Caco-2 (cell line): ENCODE measurements at places on chromosomes 1 and 21. TPM values are rescaled to one million over a fixed set of nuclear protein-coding genes. Genes with fewer than 3 reads are reported as not detected.

GRCh38 chr1:198929961-198930599 is 291.2 kb downstream of the PTPRC start:
- no peak for DNase-seq

DNA sequence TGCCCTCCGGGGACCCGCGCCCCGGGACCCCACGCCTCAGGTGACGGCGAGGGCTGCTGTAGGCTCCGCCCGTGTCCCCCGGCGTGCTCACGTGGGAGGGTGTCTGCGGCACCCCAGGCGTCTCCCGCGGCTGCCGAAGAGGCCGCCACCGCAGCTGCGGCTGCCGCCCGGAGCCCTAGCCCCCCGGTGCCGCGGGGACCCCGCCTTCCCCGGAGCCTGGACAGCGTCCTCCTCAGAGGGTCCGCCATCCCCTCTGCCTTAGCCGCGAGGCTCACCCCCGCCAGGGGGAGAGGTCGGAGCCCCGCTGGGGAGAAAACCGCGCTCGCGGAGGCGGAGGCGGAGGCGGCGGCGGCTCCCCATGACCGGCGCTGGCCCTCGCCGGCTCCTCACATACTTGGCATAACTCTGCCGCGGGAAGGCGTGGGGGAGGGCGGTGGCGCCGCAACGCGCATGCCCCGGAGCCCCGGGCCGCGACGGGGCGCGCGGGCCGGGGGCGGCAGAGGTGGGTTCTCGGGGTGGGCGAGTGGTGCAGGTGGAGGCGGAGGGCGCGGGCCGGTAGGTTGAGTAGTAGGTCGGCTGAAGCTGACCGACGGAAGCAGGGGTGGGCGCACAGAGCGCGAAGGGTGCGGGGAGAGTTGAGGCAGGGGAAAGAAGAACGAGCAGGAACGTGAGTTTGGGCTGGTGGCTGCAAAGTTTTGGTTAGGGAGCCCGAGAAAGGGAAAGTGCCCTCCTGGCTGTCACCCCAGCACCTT is 700 bp upstream of the SYDE2 start:
- DNase-seq, result peak; percentile 86

- DNase-seq, result no peak
These were observed 244.3 kb upstream of the NRIP1 start for GRCh38 chr21:15309022-15309590.

BMP8A gene
- 3.2 and 3.6 TPM in 2 replicates for total RNA-seq

DNA sequence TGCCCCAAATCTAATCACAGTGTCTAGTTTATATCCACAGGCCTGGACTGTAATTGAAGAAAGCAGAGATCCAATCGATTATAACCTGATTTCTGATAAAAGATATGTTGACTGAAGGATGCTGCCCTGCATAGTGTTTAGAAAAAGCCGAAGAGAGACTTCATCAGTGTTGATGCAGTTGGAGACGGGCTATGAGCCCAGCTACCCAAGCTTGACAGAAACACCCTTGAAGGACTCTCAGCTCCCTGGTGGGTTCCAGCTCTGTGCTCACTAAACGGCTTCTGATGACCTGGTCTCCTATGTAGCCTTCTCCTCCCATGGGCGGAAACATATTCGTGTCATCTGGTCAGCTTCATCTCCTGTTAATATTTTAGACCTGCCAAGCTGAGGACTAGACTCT is 10.2 kb downstream of the FAM89A start:
- no peak for DNase-seq

ACTL8 gene
- total RNA-seq, result 79.3 and 88.9 TPM in 2 replicates

- DNase-seq, result no peak
These were observed 86.4 kb upstream of the LYST start for GRCh38 chr1:235952950-235953615.

DNA sequence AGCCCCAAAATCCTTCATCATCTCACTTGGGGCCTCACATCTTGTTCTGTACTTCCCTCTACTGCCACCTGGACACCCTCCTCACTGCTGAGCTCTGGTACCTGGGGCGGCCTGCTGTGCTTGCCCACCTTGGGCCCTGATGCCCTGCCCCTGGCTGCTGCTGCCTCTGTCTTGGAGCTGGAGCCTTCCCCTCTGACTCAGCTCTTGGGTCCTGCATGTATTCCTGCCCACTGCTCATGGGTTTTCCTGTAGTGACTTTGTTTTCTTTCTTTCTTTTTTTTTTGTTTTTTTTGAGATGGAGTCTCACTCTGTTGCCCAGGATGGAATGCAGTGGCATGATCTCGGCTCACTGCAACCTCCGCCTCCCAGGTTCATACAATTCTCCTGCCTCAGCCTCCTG is 37.5 kb downstream of the TRAPPC10 start:
- DNase-seq, result no peak

LCE1C gene
- total RNA-seq, result not detected in 2 replicates

DNA sequence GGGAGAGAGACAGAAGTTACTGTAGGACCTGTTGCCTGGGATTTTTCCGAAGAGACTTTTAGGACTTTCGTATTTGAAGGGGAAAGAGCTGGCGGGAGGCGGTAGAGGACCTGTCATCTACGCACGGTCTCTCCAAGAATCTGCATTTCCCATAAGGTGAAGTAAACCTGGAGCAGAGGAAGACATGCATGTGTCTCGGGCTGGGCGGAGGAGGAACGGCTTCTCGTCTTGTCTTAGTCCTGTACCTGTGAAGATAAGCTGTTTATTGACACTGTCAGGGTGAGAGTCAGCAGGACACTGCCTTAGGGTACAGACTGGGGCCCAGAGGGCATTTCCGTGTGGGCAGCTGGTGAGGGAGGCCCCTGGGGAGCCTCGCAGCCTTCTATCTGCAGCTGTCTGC is 123.4 kb upstream of the COL6A1 start:
- no peak for DNase-seq

ZNF669 gene
- 8.3 and 9.1 TPM in 2 replicates for total RNA-seq

LINGO4 gene
- not detected in 2 replicates for total RNA-seq

PCAT6 gene
- total RNA-seq, result 1.4 TPM in 1 of 2 replicates, not detected in the other

HAPLN2 gene
- total RNA-seq, result not detected in 2 replicates

BRDT gene
- total RNA-seq, result not detected in 2 replicates

DNA sequence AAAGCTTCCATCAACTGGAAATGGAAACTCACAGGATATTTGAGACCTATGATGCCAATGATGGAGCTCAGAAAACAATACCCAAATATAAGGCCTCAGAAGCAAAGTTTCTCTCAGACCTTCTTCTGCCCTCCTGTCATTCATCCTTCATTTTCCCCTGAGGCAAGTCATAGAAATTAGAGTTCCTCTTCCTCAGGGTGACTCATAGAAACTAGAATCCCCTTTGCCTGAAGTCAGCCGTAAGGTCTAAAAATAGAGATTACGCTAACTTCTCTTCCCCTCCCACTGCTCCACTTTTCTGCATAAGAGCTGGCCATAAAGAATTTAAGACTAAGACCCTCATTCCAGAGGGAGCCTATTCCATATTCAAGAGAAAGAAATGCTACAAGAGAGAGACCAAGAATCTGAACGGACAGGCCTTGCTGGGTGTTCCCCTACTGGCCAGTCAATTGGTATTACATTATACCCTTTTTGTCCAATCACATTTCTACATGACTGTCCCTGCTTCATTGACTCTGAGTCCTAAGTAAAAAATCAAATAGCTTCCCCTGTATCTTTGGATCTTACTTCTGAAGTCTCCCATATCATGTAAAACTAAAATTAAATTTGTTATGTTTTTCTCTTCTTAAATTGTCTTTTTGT is 994.9 kb downstream of the ADGRL2 start:
- no peak for DNase-seq

PTPRC gene
- total RNA-seq, result 0.25 and 0.65 TPM in 2 replicates

DNA sequence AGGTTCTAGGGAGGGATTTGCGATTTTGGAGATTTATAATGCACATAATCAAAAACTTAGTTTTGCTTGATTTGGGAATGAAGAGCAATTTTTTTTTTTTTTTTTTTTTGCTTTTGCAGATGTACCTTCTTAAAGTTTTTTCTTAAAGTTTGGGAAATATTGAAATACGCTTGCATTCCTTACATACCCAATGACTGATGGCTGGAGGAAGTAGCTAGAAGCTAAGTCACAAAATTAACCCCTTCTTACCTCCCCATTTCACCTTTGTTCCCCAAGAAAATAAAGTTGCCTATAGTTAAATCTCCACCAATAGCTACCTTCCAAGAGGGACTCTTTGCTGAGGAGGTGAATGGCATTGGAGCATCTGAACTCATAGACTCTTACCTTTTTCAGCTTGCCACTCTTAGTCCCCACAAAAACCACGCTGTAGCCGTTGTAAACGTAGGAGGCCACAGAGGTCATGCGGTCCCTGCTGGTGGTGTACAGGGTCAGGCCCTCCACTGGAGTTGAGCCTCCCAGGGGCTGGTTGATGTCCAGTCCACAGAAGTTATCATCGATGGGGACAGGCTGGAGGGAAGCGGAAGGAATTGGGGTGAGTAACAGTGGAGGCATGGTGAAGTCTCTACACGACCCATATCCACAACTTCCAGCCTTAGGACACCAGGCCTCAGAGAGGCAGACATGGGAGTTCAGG is 34.1 kb downstream of the PLXNA2 start:
- no peak for DNase-seq

DNA sequence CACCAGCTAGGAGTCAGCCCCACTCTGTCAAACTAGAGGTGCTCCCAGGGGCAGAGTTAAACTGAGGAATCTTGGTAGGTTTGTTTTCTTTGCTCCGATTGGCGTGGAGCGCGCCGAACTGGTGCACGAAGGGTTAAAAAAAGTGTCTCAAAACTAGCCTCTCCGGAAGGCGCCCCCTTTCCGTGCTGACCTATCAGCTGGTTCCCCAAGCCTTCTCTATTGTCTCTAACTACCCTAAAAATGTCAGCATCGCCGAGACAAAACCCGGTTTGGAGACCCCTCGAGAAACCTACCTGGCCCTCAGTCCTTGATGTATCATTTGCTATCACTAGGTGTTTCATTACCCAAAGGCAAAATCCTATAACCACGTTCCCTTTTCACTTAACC is 2.2 kb downstream of the TGFB2 start:
- peak; percentile 23 for DNase-seq

CCSAP gene
- total RNA-seq, result 11.3 and 11.5 TPM in 2 replicates

- DNase-seq, result peak; percentile 99
These were observed at the start of gene RSPH1 for GRCh38 chr21:42496120-42496838. TSS of gene RSPH1 (minus strand) at chr21:42496224. CDS start at chr21:42496186, 38 bp downstream.

KANK4 gene
- 18.9 and 21.5 TPM in 2 replicates for total RNA-seq

- no peak for DNase-seq
These were observed 14.1 kb downstream of the VN1R5 start for GRCh38 chr1:247270003-247270402.

DNA sequence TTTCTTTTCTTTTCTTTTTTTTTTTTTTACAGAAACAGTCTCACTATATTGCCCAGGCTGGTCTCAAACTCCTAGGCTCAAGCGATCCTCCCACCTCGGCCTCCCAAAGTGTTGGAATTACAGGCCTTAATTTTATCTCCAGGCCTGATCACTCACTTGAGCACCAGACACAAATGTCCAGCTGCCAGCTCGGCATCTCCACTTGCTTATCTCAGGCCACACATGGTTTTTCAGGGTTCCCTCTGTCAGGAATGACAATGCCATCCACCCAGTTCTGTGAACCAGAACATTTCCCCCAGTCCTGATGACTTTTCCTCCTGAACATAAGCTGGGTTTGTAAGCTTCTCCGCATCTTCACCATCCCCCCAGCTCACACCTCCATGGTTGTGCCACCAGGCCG is 44.6 kb upstream of the ZNF281 start:
- no peak for DNase-seq

- no peak for DNase-seq
These were observed 26.6 kb downstream of the SRSF11 start for GRCh38 chr1:70247768-70248167.

- DNase-seq, result no peak
These were observed 82.7 kb downstream of the KCND3 start for GRCh38 chr1:111906816-111907215.

DNA sequence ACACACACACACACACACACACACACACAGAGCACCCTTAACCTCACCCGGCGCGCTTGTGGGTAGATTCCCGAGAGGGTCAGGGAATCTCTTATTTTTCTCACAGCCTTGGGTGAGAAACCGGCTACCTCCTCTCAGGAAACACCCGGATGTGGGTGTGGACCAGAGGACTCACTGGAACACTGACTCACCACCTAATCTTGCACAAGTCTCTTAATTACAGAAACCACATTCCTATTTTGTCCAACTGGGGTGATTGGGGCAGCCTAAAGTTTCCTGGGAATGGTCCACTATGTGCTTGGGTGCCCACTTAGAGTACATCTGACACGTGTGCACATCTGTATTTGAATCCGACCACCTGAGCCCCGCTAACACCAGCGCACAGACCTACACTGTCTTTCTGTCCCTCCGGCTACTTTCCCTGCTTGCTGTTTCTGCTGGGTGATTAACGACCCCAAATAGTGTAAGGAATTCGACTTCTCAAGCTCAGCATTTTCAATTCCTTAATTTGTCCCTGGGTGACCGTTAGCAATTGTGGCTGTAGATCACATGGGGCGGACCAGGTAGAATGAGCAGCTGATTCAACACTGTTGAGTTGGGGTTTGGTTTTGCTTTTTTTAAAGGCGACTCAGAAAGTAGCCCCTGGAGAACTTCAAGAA is 14.0 kb upstream of the TBX15 start:
- no peak for DNase-seq

GRCh38 chr1:14761291-14762153 is 163.0 kb downstream of the KAZN start:
- no peak for DNase-seq

- no peak for DNase-seq
These were observed 7.5 kb upstream of the MOV10 start for GRCh38 chr1:112666946-112667345.

DNA sequence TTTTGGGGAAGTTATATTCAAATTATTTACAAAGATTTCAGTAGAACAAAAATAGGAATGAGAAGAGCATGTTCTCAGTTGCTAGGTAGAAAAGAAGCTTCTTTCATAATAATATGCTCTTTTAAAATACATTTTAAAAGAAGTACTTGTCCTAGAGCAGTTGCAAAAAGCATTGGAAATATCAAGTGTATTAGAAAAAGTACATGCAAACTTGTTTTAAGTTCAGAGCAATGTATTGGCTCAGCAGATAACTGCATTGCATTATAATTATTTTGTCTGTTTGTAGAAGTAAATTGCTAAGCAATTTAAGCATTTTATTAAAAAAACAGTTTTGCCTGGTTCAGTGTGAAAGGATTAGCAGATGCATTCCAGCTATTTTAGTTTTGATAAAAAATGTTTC is 806.4 kb downstream of the USP25 start:
- DNase-seq, result no peak

- peak; percentile 6 for DNase-seq
These were observed 5.4 kb downstream of the PADI6 start for GRCh38 chr1:17377325-17377953.

DNA sequence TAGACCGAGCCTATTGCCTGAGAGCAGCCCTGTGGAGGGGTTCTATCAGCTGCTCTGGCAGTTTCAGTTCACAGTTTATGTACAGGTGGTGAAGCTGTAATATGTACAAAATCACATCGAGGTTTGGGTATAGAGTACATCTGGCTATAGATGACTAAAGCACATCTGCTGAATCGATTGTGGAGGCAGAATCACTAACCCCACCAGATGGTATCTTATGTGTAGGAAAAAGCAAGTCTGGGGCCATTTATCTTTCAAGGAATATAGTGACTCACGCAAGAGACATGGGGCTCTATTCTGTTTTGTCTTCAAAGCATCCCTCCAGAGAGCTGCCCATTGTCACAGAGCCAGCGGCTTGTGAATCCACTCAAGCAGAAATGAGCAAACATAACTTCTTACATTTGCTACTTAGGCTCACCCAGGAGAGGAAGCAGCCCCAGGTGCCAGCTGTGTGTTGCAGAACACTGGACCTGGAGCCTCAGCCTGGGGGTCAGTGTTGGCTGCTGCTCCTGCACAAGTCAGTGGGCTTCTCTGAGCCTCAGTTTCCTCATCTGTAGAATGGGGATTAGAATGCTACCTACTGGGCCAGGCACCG is 21.3 kb downstream of the MIIP start:
- DNase-seq, result no peak

GRCh38 chr1:91809317-91809716 is 76.6 kb downstream of the TGFBR3 start:
- DNase-seq, result no peak
